ENCODE measurements at places on chromosomes 16 and 17.
A peak's percentile ranks its signal among the peaks of the same experiment; 100 is the strongest.

DNA sequence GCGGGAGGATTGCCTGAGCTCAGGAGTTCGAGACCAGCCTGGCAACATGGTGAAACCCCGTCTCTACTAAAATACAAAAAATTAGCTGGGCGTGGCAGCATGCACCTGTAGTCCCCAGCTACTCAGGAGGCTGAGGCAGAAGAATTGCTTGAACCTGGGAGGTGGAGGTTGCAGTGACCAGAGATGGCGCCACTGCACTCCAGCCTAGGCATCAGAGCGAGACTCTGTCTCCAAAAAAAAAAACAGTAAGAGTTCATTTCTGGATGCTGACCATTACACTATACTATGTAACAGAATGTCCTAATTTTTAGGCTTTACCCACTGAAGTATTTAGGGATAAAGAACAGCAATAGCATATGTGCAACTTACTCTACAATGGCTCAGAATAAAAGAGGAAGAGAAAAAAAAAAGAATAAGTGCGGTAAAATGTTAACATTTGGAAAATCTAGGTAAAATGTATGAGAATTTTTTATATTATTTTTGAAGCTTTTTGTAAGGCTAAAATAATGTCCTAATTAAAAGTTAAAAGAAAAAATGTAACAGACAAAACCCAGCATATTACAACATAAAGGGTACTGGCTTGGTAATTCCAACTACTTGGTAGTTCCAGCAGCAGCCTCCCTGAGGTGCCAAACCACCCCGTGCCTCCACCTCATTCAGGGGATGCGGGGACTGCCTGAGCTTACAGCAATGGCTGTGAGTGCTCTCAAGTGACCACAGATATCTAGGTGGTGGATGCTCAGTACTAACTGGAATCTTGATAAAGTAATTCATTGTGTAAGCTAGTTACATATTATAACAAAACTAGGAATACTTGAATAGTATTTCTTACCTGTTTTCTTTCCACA, 10.9 kb downstream of the COPS3 start:
- DNase-seq = no peak

GRCh38 chr17:6427279-6427781, 7.6 kb downstream of the AIPL1 start:
- DNase-seq = no peak

DNA sequence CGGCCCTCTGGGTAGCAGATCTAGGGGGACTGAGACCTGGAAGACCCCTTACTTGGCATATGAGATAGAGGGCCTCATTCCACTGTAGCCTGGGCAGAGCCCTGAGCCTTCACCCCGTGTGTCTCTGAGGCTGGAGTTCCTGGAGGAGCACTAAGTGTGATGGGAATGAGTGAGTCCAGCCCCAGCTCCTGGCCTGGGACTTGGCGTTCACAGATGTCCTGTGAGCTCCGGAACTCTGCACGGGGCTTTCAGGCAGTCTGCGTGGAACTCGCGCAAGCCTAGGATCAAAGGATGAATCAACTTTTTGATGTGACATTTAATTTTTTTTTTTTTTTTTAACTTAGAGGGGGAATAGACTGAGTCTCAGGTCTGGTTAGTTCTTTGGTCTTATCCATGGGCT, 1.8 kb downstream of the NKD1 start:
- DNase-seq = no peak

DNA sequence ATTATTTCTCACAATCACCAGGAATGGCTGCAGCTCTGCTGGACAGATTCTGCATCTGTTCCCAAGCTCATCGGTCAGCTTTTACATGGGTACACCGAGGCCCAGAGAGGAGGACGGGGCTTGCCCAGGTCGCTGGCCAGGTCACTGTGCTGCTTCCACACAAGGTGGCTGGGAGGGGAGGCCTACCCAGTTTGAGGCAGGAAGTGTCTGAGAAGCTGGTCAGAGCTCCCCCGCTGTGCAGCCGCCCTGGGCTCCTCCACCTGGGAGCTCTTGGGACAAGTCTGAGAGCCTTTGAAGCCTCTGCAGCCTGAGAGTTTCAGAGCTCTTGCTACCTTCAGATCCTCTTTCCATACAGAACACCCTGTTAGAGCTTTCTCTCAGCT, 143.3 kb downstream of the CLEC16A start:
- no peak for DNase-seq

- DNase-seq = no peak
Observed at GRCh38 chr17:82117139-82118090, 19.4 kb upstream of the FASN start.

- DNase-seq = no peak
Observed at GRCh38 chr16:35305476-35305875, 1846.1 kb downstream of the TP53TG3F start.

GRCh38 chr17:83155128-83156121, 76.0 kb downstream of the METRNL start:
- DNase-seq = no peak

DNA sequence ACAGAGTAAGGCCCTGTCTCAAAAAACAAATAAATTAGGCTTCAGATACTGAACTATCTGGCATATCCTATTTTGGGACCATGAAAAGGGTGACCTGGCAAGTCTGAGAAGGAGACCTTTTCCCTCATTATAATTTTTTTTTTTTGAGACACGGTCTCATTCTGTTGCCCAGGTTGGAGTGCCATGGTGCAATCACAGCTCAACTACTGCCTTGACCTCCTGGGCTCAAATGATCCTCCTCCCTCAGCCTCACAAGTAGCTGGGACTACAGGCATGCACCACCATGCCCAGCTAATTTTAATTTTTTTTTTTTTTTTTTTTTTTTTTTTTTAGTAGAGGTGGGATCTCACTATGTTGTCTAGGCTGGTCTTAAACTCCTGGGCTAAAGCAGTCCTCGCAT, 37.3 kb downstream of the PLCG2 start:
- DNase-seq = no peak

- DNase-seq = peak; percentile 17
Observed at GRCh38 chr17:915538-916201, 63.9 kb downstream of the NXN start.

DNA sequence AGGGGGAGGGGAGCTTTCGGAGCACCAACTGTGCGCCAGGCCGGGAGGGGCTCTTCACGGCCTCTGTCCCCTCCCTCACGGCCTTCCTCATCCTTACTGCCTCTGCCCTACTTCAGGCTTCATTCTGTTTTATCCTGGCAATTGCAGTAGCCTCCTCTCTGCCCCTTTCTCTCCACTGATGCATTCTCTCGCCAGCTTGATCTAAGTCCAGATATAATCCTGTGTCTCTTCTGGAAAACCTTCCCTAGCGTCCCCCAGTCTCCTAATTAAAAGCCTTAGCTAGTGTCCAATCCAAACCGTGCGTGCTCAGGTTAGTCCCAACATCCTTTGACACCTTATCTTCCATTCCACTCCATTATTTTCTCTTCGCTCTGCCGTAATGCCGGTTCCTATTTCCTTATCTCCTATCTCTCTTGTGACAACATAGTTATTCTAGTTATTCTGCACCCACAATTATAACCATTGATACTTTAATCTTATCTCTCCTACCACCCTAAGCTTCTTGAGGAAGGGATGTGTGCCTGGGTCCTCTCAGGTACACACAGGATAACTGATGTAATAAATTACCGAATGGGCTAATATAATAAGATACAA, 869 bp downstream of the ZNF48 start:
- no peak for DNase-seq

- no peak for DNase-seq
Observed at GRCh38 chr17:27457731-27458523, 1.7 kb downstream of the KSR1 start.

DNA sequence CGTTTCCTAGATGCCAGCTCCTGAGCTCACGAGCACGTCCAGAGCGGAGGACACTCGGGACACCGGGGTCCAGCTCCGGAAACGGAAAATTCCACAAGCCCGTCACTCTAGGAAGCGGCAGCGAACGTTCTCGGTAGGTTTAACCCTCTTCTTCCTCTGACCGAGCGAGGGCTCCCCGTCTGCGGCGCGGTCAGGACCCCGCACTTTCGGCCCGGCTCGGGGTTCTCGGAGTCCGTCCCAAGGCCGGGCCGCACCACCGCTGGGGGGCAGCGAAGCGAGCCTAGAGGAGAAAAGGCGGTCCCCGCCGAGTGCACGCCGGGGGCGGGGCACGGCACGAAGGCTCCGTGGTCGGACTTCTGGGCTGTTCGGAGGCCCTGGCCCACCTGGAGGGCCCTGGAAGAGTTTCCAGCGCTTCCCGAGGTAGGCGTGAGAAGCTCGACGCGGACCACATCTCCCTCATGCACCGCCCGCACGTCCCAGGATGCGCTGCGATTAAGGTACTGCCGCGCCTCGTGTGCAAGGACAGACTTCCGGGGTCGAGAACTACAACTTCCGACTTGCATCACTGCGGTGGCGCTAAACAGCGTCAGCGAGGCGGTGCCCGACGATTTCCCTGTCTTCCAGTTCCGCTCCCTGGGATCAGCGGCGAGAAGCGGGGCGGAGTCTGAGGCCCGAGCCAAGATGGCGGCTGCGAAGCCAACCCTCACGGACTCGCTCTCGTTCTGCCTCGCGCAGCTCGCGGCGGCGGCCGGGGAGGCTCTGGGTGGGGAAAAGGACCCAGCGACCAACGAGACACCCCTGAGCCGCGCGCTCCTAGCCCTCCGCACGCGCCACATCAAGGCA, at the start of gene ARMC5:
Gene ARMC5 (plus strand): TSS at position 658 of the 843 bp plus-strand sequence. CDS start 24 bp downstream, at position 682.
- peak; percentile 70 for DNase-seq

GRCh38 chr17:76491271-76492122, 9.7 kb downstream of the RHBDF2 start:
- no peak for DNase-seq

GRCh38 chr16:17939122-17939536, 397.4 kb downstream of the NPIPA8 start:
- DNase-seq = no peak

- DNase-seq = no peak
Observed at GRCh38 chr16:27867122-27868110, 196.1 kb downstream of the GSG1L start.

- no peak for DNase-seq
Observed at GRCh38 chr16:75029854-75030253, 31.0 kb downstream of the ZNRF1 start.

- peak; percentile 17 for DNase-seq
Observed at GRCh38 chr16:68786685-68787418, 49.8 kb downstream of the CDH1 start.

DNA sequence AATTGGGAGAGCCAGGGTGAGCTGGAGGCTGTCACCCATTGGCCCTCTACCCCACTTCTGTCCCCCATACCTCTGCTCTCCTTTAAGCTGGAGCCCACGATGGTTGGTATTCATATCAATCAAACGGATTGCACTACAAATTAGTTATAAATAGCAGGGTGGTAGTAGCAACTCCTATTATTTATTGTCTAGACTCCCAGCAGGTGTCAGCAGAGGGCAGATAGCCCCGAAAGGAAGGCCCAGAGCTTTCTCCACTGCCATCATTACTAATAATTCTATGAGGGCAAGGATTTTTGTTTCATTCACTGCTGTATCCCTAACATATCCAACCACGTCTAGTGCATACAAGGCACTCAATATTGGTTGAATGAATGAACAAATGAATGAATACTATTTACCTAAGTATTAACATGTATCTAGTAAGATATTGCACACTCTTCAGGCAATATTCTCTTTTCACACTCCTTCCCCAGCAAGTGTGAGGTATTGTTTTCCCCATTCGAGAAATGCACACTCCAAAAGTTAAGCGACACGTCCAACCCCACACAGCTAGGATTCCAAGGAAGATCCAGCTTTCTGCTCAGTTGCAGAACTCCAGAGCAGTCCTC, 6.3 kb downstream of the C17orf50 start:
- no peak for DNase-seq

- DNase-seq = no peak
Observed at GRCh38 chr17:5499476-5500231, 13.3 kb downstream of the MIS12 start.

GRCh38 chr17:78240839-78241238, 9.4 kb downstream of the TMEM235 start:
- no peak for DNase-seq

- no peak for DNase-seq
Observed at GRCh38 chr16:620700-621525, 9.9 kb upstream of the WFIKKN1 start.

GRCh38 chr17:73103641-73104335, 11.3 kb upstream of the SLC39A11 start:
- no peak for DNase-seq

- DNase-seq = no peak
Observed at GRCh38 chr16:46813611-46814010, 17.4 kb downstream of the C16orf87 start.

GRCh38 chr16:2710021-2710710, 9.9 kb downstream of the PRSS27 start:
- DNase-seq = no peak

DNA sequence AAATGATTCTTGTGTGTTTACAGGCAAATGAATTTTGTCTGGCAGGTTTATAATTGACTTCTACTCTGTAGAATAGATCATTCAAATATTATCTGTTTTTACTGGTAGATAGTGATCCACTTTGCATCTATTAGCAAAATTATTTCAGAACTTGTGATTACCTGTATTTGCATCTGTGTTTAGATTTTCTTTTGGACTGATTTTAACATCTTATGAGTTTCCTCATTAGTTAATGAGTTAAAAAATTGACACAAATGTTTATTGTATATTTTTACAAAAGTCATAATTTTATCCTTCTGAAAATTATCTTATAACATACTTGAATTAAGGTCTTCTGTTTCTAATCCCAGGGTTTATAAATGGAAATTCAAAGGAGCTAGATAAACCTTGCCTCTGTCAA, 132.0 kb upstream of the KCNJ16 start:
- DNase-seq = no peak

GRCh38 chr16:86975445-86975844, 341.7 kb downstream of the C16orf95 start:
- no peak for DNase-seq

- no peak for DNase-seq
Observed at GRCh38 chr16:53131363-53132071, 76.7 kb downstream of the CHD9 start.

- no peak for DNase-seq
Observed at GRCh38 chr16:89320782-89321501, 103.4 kb downstream of the ZNF778 start.

DNA sequence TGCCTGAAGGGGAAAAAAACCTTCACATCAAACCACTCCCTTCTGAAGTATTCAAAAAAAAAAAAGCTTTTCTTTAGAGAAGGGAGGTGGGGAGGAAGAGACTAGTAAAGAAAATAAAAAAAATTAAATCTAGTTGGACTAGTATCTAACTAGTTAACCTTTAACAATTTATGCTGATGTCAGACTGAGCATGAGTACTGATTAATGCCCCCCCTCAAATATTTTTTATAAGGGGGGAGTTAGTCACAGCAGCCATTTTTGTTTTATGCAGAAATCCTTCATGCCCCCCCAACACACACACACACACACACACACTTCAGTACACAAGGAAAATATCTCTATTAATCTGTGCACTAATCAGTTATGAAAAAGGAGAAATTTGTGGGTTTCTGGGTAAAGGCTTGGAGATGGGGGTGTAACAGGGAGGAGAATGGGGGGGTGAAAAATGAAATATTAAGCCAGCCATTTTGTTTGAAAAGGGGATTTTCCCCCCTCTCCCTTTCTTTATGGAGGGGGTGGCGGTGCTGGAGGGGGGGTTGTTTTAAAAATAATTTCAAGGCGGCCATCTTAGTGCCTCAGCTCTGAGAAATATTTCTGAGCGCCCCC, 4.7 kb upstream of the CHD3 start:
- DNase-seq = no peak

All from NCI-H2081 treated with DMSO at 0.1 percent for 48 hours (cell line).